Myometrial cell (primary cell): ENCODE measurements at places on chromosomes 16 and 17. TPM values are rescaled to one million over a fixed set of nuclear protein-coding genes. Genes with fewer than 3 reads are reported as not detected.

The MRPL28 gene
- 147 and 185 TPM in 2 replicates for total RNA-seq

The KRTAP4-9 gene
- not detected in 2 replicates for total RNA-seq

The PRSS53 gene
- total RNA-seq = under 0.01 and 1.4 TPM in 2 replicates

The TSPAN10 gene
- 1.9 and 2.0 TPM in 2 replicates for total RNA-seq

The RBFOX1 gene
- total RNA-seq = 1.2 TPM in 1 of 2 replicates, not detected in the other

The RRAD gene
- total RNA-seq = 10.6 and 14.4 TPM in 2 replicates

The KIF2B gene
- not detected in 2 replicates for total RNA-seq

The SEC14L5 gene
- 0.18 TPM in 1 of 2 replicates, not detected in the other for total RNA-seq

The CES5A gene
- not detected in 2 replicates for total RNA-seq

The SPIRE2 gene
- total RNA-seq = 1.6 and 4.0 TPM in 2 replicates

The CDIPT gene
- 101 and 105 TPM in 2 replicates for total RNA-seq

The CFAP119 gene
- 4.6 and 6.9 TPM in 2 replicates for total RNA-seq

The TLCD1 gene
- total RNA-seq = 10.4 and 10.8 TPM in 2 replicates

The PTX4 gene
- total RNA-seq = 0.58 TPM in 1 of 2 replicates, not detected in the other

The QPRT gene
- total RNA-seq = 219 and 276 TPM in 2 replicates

The PMP22 gene
- 29.1 and 32.3 TPM in 2 replicates for total RNA-seq

The MAPT gene
- under 0.01 TPM in 2 replicates for total RNA-seq
